ENCODE measurements at places on chromosomes 4 and X.

DNA sequence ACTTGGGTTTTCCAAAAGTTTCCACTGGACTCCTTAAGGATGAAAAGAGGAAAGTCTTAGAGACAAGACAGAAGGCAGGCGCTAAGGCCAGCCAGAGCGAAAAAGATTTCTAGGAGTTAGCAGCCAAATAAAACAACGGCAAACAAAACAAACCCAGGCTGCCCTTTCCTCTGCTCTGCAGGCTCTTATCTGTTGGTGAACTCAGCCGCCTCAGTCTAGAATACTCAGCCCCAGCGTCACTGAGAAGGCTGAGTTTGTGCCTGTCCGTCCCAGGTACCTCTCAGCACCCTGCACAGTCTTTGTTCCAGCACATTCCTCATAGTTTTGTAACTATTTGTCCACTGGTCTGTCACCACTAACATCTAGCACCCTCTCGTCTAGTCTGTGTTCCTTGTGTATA is 75.6 kb upstream of the FAM9C start:
- no peak for DNase-seq

GRCh38 chrX:12871257-12871656 is 4.4 kb downstream of the TLR7 start:
- DNase-seq: no peak

GRCh38 chr4:51831133-51831532 is 11.8 kb upstream of the DCUN1D4 start:
- no peak for DNase-seq

DNA sequence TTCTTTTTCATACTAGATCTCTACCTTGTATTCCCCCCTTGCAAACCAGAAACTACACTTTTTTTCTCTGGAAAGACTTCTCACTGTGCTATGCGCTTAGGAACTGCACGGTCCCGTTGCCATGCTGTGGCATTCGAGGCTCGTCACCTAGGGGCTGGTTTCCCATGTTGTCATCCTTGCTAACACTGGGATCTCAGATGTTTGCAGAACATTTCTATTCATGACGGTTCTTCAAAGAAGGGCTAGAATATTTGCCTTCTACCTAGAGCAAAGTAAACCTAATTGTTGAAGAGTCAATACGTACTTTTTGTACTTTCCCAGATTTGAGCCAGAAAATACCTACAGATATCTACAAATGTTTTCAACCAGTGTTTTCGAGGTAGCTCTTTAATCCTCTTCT is 41.0 kb downstream of the RS1 start:
- DNase-seq: no peak

GRCh38 chrX:68945603-68946228 is 116.9 kb downstream of the EFNB1 start:
- no peak for DNase-seq

- no peak for DNase-seq
These were observed 11.3 kb upstream of the CHRNA9 start for GRCh38 chr4:40323866-40324265.

DNA sequence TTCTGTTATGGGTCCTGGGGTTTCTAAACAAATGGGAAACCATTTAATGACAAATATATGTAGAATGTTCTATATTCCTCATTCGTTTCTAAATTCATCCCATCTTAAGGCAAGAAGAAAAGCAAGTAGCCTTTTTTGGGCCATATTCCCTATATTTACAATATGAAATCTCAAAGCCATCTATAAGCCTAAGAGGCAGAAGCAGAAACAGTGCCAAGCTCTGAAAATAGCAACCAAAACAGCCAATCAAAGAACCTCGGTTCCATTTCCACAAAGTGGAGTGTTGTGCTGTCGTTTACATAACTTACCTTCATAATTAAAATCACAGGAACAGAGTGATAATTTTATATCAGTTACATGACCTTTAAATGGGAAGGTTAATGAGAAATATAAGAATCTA is 330.6 kb upstream of the GATB start:
- no peak for DNase-seq

DNA sequence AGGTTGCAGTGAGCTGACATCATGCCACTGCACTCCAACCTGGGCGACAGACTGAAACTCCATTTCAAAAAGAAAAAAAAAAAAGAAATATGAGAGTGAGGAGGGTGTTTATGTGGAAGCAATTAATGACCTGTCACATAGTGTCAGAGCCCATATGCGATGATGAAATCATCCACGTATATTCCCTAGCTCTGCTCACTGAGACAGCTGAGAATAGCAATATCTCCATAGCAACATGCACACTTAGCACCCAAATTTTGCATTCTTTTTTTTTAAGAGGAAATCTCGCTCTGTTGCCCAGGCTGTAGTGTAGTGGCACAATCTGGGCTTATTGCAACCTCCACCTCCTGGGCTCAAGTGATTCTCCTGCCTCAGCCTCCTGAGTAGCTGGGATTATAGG is 31.5 kb upstream of the OPHN1 start:
- no peak for DNase-seq

GRCh38 chr4:633976-634598 is 8.7 kb downstream of the PDE6B start:
- DNase-seq: no peak

- no peak for DNase-seq
These were observed 9.7 kb upstream of the CDKN2AIP start for GRCh38 chr4:183434666-183435190.

DNA sequence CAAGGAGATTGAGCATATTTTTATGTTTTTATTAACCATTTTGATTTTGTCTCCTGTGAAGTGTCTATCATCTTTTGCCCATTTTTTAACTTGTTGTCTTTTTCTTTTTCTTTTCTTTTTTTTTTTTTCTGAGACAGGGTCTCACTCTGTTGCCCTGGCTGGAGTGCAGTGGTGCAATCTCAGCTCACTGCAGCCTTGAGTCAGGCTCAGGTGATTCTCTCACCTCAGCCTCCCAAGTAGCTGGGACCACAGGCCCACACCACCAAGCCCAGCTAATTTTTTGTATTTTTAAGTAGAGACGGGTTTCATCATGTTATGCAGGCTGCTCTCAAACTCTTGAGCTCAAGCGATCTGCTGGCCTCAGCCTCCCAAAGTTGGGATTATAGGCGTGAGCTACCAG is 4.6 kb upstream of the ADD1 start:
- no peak for DNase-seq

DNA sequence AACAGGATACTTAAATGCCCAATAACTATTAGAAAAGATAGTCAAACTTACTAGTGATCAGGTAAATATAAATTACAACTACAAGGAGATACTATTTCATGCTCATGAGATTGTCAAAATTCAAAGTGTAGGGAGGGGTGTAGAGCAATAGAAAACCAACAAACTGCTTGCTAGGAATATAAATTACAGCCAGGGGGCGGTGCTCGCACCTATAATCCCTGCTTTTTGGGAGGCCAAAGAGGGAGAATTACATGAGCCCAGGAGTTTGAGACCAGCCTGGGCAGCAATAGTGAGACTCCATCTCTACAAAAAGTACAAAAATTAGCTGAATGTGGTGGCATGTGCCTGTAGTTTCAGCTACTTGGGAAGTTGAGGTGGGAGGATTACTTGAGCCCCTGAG is 556.5 kb upstream of the NR3C2 start:
- no peak for DNase-seq

GRCh38 chr4:74473155-74473811 is 28.3 kb downstream of the AREG start:
- DNase-seq: peak; percentile 45

DNA sequence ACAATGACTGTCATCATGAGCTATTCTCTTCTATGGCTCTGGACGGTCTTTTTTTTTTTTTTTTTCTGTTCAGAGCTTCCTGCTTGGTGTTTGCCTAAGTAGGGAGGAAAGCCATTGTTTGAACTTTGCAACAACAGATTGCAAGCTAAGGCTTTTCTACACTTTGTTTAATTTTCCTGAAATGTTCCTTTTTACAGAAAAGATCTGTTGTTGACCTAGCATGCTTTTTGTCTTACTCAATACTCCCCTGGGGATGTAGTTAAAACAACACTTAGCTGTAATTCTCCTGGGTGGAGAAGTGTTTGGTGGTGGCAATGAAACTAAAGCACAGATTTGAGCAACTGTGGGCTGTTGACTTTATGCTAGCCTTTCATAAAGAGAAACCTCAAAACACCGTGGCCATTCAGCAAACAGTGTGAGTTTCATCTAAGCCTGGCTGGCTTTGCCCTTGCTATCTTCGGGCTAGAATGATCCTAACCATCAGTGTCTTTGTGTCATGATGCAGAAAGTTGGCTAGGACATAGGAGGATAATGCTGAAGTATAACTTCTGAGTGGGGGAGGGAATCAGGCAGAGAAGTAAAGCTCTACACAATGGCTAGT is 110.5 kb downstream of the ANXA3 start:
- DNase-seq: peak; percentile 65

DNA sequence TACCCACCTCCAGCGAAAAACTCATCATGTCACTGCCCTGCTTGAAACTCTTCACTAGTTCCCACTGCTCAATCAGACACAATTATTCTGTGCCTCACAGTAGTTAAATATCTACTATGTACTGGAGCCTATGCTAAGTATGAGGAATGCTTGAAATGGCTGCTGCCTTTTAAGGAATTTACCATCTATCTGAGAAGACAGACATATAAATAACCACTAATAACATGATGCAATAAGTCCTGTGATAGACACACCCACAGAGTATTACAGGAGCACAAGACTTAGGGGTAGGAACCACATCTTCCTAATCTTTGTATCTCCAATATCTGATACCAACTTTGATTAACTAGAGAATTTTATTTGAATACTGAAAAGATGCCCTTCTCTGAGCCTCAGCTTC is 21.1 kb downstream of the SLC25A53 start:
- no peak for DNase-seq

DNA sequence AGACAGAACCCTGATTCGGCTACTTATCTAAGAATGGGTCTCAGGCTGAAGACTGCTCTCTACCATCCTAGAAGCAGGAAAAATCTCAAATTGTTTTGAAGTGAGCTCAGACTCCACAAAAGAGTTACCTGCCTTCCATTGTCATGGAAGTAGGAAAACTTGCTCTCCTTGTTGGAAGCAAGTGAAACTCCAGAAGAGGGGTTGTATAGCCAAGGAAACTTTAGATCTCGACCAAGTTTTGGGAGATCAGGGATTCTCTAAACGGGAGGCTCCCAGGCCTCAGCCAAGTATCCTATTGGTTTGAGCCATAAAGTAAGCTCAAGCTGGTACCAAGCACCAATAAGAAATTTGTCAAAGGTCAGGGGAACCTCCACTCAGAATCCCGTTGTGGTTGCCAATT is 9.2 kb upstream of the FHDC1 start:
- no peak for DNase-seq

GRCh38 chr4:76546759-76547742 is 112.0 kb downstream of the SHROOM3 start:
- DNase-seq: no peak

DNA sequence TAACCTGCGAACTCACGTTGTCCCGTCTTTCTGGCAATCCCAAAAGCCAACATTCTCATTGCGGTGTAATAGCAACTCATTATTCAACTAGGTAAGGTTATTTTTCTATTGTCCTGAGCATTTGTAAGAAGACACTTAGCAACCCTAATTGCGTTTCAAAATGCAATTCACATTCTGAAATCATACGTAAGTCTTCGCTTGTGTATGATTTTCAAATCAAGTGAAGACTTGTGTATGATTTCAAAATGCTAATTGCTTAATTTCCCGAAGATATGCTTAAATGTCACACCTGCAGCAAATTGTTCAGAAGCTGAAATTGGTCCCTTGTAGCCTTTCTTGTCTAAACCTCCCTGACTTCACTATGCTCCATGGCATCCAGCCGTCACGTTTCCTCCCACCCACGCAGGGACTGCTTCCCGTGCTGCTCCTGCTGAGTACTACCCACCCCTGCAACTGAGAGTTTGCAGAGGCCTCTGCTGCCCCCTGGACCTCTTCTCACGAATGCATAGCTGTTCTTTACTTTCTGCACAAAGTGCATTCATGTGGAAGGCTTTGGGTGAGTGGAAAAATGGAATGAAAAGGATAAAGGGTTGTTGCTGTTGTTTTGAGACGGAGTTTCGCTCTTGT is 40.8 kb upstream of the CLDN24 start:
- DNase-seq: no peak

DNA sequence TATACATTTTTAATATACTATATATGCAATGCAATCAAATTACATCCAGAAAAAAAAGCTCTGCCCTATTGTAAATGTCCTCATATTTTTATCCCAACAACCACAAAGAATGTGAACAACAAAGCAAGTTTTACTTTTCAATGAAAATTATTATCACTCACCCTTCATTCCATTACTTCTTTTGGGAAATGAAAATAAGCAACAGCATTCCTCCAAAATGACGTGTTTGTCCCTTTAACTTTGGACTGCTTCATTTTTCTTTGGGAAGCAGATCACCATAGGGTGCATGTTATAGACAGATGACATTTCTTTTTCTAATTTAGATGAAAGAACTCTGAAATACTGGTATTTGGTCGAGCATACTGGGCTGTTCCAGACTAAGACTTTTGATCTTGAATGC is 667.1 kb upstream of the BOD1L1 start:
- peak; percentile 21 for DNase-seq

DNA sequence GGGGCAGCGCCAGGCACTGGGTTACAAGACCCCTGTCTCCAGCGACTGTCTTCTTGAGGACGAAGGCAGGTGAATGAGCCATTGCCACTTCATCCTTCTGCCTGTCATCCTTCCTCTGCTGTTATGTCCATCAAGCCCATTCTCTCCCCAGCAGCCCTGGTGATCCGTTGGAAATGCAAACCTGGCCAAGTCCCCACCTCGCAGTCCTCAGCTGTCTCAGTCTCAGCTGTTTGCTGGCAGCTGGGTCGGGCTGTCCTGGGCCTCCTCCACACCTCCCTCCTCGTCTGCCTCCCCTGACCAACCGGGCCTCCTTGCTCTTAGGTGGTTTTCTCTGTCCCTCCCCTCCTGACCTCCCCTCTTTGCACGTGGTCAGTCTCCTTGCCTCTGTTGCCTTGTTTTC is 38.0 kb downstream of the PTTG2 start:
- DNase-seq: no peak

GRCh38 chrX:39848243-39848642 is 249.5 kb downstream of the BCOR start:
- no peak for DNase-seq

DNA sequence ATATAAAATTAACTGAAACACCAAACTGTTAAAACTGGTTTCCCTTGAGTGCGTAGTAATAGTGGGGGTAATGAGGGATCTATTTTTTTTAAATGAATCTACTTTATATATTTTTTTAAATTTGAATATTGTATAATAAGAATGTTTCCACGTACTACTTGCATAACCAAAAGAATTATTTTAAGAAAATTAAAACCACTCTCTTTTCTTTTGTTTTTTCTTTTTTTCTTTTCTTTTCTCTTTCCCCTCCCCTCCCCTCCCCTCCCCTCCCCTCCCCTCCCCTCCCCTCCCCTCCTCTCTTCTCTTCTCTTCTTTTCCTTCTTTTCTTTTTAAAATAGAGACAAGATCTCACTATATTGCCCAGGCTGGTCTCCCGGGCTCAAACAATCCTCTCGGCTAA is 166.9 kb upstream of the MID1 start:
- DNase-seq: no peak

DNA sequence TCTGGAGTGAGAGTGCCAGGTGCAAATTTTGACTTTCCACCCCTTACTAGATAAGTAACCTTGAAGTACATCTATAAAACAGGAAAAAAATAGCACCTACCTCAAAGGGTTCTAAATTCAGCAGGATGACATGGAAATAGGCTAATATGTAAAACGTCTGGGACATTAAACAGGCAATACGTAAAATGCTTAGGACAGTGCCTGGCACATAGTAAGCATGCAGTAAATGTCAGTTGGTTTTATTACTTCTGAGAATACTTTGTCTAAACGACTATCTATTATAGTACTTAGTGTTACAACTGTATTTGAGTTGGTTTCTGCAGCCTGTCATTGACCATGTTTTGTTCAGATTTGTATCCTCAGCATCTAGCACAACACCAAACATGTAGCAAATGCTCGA is 70.8 kb downstream of the ARX start:
- DNase-seq: no peak

GRCh38 chrX:148513661-148514060 is 13.2 kb downstream of the AFF2 start:
- no peak for DNase-seq
